ENCODE measurements at places on chromosomes 7 and 10.

- DNase-seq: no peak
These were observed 20.0 kb downstream of the GLI3 start for GRCh38 chr7:42217053-42217452.

- no peak for DNase-seq
These were observed 32.0 kb downstream of the GNA12 start for GRCh38 chr7:2812114-2812487.

DNA sequence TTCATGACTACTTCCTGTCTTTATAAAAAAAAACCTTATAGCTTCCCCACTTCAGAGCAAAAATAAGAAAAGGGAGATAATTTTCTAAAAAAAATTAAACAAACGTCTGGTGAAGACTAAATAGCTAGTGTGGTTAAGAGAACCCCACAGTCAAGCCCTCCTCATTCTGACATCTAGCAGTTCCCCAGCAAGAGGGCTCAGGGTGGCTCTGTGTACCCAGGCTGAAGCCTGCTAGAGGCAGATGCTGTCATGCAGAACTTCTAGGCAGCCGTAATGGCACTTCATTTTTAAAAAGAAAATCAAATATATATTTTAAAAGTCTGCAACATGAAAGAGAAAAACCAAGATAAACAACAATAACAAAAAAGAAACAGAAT, 223.1 kb upstream of the KLF14 start:
- DNase-seq: no peak

DNA sequence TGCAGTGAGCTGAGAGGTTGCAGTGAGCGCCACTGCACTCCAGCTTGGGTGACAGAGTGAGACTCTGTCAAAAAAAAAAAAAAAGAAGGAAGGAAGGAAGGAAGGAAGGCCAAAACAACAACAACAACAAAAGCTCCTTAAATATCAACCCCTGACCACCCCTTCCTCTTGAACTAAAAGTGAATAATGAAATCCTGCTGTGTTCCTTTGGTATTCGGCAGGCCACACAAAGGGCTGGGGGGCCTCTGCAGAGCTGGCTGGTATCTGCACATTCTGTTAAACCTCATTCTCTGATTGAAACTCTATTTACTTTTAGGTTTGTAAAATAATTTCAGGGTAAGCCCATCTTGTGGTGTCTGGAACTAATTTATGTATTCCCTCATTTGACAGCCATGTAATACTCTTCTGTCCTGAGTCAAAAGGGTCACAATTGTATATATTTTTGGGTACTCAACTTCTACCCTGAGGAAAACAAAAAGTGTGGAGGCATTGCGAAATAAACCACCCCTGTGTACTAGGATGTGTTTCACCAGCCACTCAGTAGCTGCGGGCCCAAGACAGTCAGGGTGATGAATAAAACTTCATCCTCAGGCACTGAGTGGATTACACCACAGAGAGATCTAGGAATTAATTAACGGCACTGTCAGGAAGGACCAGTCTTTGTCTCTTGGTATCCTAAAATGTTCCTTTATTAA, 446.4 kb upstream of the PFKP start:
- DNase-seq: no peak

DNA sequence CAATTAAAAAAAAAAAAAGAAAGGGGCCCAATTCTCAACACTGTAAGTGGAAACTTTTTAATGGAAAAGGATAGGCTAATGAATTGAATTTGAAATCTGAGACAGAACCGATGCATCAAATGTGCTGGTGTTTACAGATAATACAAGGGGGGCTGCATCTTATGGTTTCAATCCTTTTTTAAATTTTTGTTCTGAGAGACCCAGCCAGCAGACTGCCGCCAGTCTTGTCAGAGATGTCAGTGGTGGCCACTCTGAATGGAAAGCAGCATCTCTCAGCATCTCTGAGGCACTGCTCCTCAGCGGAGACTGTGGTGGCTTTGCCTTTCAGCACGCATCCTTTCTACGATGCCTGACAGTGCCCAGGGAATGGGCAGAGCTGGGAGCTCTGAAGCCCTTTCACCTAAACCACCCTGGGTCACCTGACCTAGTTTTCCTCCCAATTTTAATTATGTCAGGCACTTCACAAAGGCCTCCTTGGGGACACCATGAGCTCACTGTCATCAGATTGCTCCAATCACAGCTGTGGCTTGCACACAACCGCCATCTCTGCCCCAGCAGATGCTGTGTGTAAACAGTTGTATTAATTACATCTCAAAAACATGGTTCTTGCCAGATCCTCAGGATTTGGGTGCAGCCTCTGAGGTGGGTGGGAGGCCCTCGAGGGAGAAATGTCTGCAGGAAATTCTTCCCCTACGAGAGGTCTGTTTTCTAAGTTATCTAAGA, 81.2 kb downstream of the EGFR start:
- DNase-seq: no peak

- DNase-seq: no peak
These were observed 120.1 kb upstream of the STK17A start for GRCh38 chr7:43462836-43463235.

- DNase-seq: no peak
These were observed 53.4 kb upstream of the CALN1 start for GRCh38 chr7:72465521-72465920.

GRCh38 chr10:103445767-103446567, 6.2 kb downstream of the CALHM2 start:
- DNase-seq: no peak

GRCh38 chr7:149459540-149460452, 1.1 kb downstream of the ZNF777 start:
- peak; percentile 6 for DNase-seq

DNA sequence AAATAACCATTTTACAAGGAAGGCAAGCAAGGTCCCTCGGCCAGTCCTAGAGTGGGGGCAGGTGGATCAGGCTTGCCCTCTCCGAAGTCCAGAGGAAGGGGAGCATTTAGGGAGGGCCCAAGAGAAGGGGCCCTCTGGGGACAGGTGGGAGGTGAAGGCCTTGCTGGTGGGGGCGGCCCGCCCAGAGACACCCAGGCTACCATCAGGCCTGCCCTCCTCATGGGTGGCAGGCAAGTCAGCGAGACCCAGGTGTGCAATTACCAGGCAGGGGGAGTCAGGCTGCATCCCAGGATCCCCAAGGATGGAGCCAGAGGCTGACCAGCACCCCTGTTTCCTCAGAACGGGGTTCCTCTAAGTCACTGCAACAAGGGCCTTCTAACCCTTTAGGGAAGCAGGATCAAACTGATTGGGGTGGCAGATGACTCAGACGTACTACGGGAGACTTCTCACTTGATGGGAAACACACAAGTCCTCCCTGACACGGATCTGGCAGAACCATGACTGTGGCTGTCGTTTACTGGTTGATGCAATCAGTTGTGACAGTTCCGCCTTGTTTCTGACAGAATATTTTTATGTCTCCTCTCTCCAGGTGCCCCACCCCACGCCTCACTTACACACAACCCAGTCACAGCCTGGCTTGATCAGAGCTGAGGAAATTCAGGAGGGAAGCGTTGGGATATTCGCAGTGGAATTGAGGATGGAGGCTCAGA, 8.2 kb downstream of the LOXL4 start:
- DNase-seq: no peak

- DNase-seq: no peak
These were observed 98.4 kb upstream of the HABP2 start for GRCh38 chr10:113454341-113455061.

- no peak for DNase-seq
These were observed 246.7 kb upstream of the PTN start for GRCh38 chr7:137590071-137590755.

- DNase-seq: no peak
These were observed 154.0 kb downstream of the TCF7L2 start for GRCh38 chr10:113104047-113104446.

- no peak for DNase-seq
These were observed 247.3 kb downstream of the SEMA3A start for GRCh38 chr7:83947260-83947659.

- no peak for DNase-seq
These were observed 144.9 kb downstream of the HGF start for GRCh38 chr7:81624650-81625631.

GRCh38 chr10:64174666-64175255, 653.6 kb downstream of the REEP3 start:
- DNase-seq: no peak

GRCh38 chr7:85627791-85628586, 441.1 kb upstream of the SEMA3D start:
- DNase-seq: no peak

GRCh38 chr7:11818281-11818680, 13.7 kb downstream of the THSD7A start:
- no peak for DNase-seq

GRCh38 chr10:12324530-12324929, 24.8 kb upstream of the CAMK1D start:
- no peak for DNase-seq

DNA sequence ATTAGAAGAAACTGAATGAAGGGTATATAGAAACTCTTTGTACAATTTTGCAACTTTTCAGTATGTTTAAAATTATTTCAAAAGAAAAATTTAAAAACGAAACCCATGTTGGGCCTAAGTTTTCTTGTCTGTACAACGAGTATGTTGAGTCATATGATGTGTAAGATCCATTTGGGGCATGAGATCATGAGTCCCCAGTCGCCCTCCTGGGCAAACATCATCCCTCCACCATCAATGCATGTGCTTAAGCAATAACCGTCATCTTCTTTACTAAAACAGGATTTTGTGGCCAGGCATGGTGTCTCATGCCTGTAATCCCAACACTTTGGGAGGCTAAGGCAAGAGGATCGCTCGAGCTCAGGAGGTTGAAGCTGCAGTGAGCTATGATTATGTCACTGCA, 54.2 kb upstream of the CDCA7L start:
- no peak for DNase-seq

DNA sequence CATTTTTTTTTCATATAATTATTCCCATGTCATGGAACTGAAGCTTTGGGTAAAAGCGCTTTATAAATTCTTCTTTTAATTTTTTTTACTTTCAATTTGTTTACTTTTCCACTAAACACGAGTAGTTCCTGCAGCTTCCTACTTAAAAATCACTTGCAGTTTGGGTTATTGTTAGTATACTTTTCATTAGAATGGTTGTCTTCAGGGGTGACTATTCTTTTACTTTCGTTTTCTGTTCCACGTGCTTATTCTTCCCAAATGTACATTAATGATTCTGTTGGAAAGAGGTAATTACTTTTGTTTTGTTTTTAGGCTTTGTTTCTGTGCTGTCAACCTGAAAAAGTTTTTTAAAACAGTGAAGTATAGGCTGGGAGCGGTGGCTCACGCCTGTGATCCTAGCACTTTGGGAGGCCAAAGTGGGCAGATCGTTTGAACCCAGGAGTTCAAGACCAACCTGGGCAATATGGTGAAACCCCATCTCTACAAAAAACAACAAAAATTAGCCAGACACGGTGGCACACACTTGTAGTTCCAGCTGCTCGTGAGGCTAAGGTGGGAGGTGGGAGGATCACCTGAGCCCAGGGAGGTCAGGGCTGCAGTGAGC, 5.2 kb upstream of the CFAP69 start:
- DNase-seq: no peak

DNA sequence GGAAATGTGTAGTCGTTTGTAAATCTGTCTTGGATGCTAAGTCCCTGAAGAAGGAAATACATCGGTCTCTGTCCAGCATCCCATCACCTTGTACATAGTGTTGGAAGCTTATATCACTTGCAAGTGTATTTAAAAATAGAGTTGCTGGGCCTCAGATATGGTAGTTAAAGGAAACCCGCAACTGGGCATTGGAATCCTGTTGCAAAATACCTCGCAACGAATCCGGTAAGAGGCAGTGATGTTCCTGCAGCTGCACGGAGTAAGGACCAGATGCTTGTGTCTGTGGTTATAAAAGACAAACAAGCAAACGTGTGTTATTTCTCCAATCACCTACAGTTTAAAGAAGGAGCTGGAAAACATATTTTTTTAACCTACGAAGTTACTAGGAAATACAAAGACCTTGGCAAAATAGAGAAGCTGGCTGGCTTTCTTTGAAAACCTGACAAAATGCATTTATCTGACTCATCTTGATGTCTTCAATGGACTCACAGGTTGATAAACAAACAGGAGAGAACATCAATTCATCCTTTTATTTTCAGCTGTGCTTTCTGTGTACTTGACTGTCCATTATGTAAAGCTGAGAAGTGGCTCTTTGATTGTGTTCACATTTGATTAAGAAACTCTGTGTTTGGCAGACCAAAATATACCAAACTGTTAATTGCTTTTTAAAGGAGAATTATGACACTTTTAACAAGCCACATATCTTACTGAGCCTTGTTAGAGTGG, 326.4 kb downstream of the SFMBT2 start:
- no peak for DNase-seq

- DNase-seq: no peak
These were observed 198.3 kb upstream of the ZMIZ1 start for GRCh38 chr10:78870458-78870857.

- DNase-seq: no peak
These were observed 52.2 kb upstream of the FXYD4 start for GRCh38 chr10:43318976-43319960.

DNA sequence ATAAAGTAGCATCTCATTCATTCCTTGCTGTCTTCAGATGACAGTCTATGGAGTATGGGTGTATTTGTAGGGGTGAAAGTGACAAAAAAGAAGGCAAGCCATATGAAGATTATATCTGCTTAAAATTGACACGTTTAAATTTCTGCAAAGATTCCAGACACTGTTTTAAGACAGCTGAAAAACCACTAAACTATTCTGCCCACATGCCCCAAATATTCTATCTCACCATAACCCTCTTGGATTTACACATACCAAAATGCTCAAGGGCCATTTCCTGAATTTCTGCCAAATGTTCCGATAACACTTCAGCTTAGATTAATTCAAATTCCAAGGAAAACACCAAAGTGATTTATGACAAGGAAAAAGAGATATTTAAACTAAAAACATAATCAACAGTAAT, 99.9 kb upstream of the IL6 start:
- no peak for DNase-seq

DNA sequence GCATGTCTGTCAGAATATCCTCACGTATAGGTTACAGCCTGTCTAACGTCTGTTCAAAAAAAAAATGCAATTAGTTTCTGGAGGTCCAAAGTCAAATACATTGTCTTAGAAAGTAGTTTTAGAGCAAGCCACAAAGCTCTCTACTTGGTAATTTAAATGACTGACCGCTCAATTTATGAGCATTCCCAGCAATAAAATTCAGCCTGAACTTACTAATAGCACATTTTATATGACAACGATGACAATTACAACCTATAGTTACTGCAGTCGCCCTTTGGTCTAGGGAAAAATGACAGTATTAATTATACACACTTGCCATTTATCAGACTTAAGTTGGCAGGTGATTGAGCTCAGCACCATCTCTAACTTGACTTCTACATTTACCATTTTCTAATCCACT, 425.8 kb upstream of the STEAP1 start:
- DNase-seq: no peak

GRCh38 chr10:89518876-89519842, 16.2 kb downstream of the SLC16A12 start:
- no peak for DNase-seq

GRCh38 chr7:101557978-101558741, 70.9 kb downstream of the MYL10 start:
- DNase-seq: no peak

GRCh38 chr7:99406557-99406956, 1.8 kb downstream of the PDAP1 start:
- DNase-seq: no peak
